Activated CD8-positive, alpha-beta T cell treated with anti-CD3 and anti-CD28 coated beads, Interleukin-2, amount 10 ng/mL, durations not matched to agents 7 days and 5 days (primary cell): ENCODE measurements at places on chromosomes 5 and 9.

GRCh38 chr9:86912210-86912609, 35.1 kb downstream of the GAS1 start:
- H3K4me3 ChIP-seq: no peak overlapping the region
- H3K27me3 ChIP-seq: peaks cover 9% of the 10 kb centered on the region

- no peaks in the 10 kb centered on the region for H3K36me3 ChIP-seq
- H3K4me1 ChIP-seq: no peaks in the 10 kb centered on the region
- no peaks in the 10 kb centered on the region for H3K27me3 ChIP-seq
- H3K27ac ChIP-seq: no peak overlapping the region
These were observed 1551.7 kb downstream of the MAT2B start for GRCh38 chr5:165057145-165057544.

DNA sequence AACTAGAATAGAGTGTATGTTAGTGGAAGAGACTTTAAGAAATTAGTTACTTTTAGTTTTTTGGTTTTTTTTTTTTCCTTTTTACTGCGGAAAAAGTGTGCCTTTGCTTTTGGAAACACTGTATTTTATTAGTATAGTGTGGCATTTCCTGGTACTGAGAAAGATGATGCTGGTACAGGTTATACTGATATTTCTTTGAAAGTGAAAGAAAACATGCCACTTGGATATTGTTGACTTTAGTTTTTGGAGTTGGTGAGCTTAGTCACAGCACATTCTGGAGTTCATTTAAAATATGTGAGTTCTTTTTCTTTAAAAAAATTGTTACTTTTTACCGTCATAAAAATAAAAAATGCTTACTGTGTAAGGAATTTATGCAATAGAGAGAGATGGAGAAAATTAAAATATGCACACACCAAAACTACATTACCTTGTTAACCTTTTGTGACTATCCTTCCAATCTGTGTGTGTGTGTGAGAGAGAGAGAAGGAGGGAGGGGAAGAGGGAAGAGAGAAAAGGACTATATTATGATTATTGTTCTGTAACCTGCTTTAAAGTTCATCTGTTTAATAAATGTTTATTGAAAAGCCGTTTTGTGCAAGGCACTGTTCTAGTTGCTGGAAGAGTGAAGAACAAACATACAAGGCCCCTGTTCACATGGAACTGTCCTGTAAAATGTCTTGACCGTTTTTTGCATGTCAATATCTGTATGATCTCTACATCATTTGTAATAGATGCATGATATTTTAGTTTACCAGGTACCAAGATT, 1.9 kb downstream of the UGCG start:
- no peak overlapping the region for H3K27ac ChIP-seq
- peaks cover 8% of the 10 kb centered on the region for H3K4me1 ChIP-seq
- DNase-seq: no peak
- H3K4me3 ChIP-seq: no peak overlapping the region

DNA sequence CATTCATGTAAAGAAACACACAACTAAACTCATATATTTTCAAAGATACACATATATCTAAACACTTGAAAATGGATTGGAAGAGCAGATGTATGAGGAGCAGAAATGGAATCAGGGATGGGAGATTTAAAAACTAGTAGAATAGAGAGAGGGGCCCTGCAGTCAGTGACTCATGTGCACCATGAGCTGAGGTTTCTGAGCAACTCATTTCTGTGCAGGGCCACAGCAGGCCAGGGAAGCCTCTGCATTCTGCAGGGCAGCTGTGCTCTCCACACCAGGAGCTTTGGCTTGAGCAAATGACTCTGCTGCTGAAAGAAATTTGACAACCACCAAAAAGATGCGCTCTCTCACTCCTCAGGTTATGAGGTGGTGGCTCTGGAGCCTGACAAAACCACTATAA, 27.1 kb downstream of the LHX6 start:
- H3K36me3 ChIP-seq: no peaks in the 10 kb centered on the region
- no peaks in the 10 kb centered on the region for H3K4me1 ChIP-seq
- no peak overlapping the region for H3K27ac ChIP-seq
- peaks cover 3% of the 10 kb centered on the region for H3K27me3 ChIP-seq
- no peak overlapping the region for H3K4me3 ChIP-seq
- DNase-seq: no peak

DNA sequence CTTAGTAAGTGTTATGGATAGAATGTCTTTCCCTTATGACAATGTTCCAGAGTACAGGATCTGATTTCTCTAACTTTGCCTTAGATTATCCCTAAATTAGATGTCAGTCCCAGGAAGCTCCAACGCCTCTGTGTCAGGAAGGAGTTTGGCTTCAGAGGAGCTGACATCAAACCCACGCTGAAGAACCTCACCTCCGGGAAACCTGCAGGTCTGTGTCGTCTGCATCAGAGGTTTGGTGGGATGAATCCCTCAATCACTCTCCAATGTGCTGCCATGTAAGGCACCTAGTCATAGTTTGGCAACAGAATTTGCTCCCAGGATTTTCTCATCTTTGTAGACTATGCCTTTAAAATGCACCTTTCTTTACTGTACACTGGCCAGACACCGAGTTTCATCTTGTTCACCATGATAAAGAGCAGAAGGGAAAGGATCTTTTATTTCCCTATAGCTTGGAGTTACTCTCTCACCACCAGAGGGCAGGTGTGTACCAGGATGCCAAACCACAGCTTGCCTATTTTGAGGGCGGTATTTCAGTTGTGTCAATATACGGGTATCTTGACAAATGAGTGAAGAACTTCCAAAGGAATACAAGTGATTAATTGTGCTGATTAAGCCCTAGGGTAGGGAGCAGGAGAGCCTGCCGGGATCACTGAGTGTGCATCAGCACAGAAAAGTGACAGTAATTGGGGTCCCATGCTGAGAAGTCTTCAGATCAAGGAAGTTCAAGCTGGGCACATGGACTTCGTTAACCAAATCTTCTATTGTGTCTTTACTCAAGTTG, 23.4 kb downstream of the MINAR2 start:
- no peak overlapping the region for H3K4me3 ChIP-seq
- no peak overlapping the region for H3K27ac ChIP-seq
- H3K27me3 ChIP-seq: no peaks in the 10 kb centered on the region

GRCh38 chr5:131329286-131329560, 65.4 kb downstream of the CDC42SE2 start:
- DNase-seq: no peak
- no peak overlapping the region for H3K4me3 ChIP-seq
- H3K27ac ChIP-seq: no peak overlapping the region
- peaks cover 78% of the 10 kb centered on the region for H3K36me3 ChIP-seq
- peaks cover 59% of the 10 kb centered on the region for H3K4me1 ChIP-seq

GRCh38 chr5:109239456-109239855, 170.3 kb downstream of the PJA2 start:
- H3K4me3 ChIP-seq: no peak overlapping the region
- DNase-seq: no peak
- H3K27me3 ChIP-seq: no peaks in the 10 kb centered on the region

DNA sequence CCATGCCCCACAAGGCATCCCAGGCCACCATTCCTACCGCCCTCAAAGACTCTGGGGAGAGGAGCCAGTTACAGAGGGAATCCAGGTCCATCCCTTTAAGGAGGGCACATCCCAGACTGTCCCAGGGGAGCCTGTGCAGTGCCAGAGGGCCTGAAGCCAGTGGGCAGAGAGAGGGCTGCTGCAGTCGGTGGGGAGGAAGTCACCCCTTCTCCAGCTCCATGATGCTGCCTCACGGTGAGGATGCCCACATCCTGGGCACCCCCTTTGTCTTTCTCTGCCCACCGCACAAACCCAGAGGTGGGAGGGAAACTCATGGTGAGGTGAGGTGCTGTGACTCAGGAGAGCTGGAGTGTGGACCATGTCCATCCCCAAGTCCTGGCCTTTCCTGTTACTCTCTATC, 26.2 kb upstream of the ANKRD33B start:
- H3K4me1 ChIP-seq: peaks cover 18% of the 10 kb centered on the region
- H3K4me3 ChIP-seq: no peak overlapping the region
- H3K27me3 ChIP-seq: peaks cover 17% of the 10 kb centered on the region
- H3K27ac ChIP-seq: peak overlapping the region; percentile 28

GRCh38 chr5:68884883-68885282, 208.9 kb upstream of the SLC30A5 start:
- H3K4me1 ChIP-seq: peaks cover 22% of the 10 kb centered on the region
- H3K27ac ChIP-seq: no peak overlapping the region
- no peaks in the 10 kb centered on the region for H3K27me3 ChIP-seq
- DNase-seq: no peak
- no peaks in the 10 kb centered on the region for H3K36me3 ChIP-seq

GRCh38 chr5:145704724-145705123, 130.4 kb downstream of the PRELID2 start:
- H3K4me3 ChIP-seq: no peak overlapping the region
- no peaks in the 10 kb centered on the region for H3K4me1 ChIP-seq
- no peaks in the 10 kb centered on the region for H3K36me3 ChIP-seq
- H3K27ac ChIP-seq: no peak overlapping the region
- no peak for DNase-seq
- H3K27me3 ChIP-seq: no peaks in the 10 kb centered on the region

- DNase-seq: no peak
- no peak overlapping the region for H3K4me3 ChIP-seq
- no peaks in the 10 kb centered on the region for H3K36me3 ChIP-seq
- H3K27ac ChIP-seq: no peak overlapping the region
- H3K27me3 ChIP-seq: no peaks in the 10 kb centered on the region
These were observed 138.4 kb downstream of the NTRK2 start for GRCh38 chr9:84807870-84808390.

DNA sequence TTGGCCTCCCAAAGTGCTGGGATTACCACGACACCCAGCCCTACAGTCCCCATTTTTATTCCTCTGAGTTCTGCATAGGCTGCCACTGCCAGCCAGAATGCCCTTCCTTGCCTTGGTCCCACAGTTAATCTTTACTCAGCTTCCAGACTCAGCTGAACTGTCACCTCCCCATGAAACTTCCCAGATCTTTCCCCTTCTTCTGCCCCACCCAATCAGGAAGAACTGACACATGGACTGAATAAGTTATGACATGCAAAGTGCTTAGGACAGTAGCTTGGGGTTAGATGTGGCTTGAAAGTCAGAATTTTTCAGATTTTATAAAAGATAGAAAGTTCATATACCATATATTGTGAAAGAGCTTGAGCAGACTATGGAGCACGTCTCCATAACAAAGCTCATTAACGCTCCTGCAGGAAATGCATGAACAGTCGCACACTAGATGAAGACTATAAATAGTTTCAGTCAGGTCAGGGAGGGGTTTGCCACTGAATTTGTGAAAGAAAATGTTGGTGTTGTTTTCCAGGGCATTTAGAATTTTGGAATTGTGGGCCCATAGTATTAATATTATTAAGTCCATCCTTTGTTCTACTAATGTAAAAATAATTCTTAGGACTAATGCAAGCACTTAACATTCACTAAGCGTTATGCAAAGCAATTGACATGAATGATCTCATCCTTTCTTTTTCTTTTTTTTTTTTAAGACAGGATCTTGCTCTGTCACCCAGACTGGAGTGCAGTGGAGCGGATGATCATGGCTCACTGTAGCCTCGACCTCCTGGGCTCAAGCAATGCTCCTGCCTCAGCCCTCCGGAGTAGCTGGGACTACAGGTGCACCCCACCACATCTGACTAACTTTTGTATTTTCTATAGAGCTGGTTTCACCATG, 36.1 kb upstream of the DENND1A start:
- H3K4me1 ChIP-seq: peaks cover 7% of the 10 kb centered on the region
- peaks cover 32% of the 10 kb centered on the region for H3K27me3 ChIP-seq
- no peak for DNase-seq
- no peaks in the 10 kb centered on the region for H3K36me3 ChIP-seq
- no peak overlapping the region for H3K27ac ChIP-seq
